ENCODE measurements at places on chromosomes 6 and 20.

DNA sequence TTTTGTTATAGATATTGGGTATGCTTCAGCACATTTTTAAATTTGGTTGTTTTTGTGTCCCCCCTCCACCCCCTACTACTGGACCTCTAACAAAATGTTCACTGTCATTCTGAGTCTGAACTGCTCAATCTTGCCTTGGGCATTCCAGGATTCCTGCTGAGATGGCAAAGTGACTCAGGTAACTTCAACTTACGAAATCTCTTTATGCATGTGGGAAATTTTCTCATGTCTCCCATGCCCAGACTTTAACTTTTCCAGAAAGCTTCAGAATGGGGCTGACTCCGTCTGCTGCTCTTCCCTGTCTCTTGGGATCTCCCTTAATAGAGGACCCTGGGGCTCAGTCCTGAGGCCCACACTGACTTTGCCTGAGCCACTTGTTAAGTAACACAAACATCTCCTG is 14.0 kb downstream of the CYP39A1 start:
- DNase-seq: no peak

GRCh38 chr20:53331151-53331973 is 262.3 kb downstream of the ZNF217 start:
- DNase-seq: no peak

- no peak for DNase-seq
Observed at GRCh38 chr20:9185511-9185910, 116.6 kb downstream of the PLCB4 start.

- DNase-seq: peak; percentile 41
Observed at GRCh38 chr6:39980839-39981580, 46.7 kb upstream of the MOCS1 start.

DNA sequence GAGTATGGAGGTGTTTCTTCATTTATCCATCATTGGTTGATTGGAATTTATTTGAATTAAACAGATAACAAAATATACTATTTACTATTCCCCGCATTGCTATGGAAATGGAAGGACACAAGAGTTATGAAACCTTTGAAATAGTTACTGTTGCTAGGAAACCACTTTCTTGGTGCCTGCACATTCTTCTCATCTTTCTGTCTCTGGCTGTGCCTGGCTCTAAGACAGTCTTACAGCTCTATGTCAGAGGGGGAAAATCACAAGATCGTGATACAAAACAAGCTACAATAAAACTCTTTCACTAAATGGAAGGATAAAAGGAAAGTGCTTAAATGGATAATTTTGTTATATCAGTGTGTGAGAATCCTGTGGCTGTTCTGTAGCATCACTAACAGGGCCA is 453.0 kb downstream of the LMBRD1 start:
- DNase-seq: no peak

- DNase-seq: no peak
Observed at GRCh38 chr20:17533396-17533795, 2.2 kb upstream of the BFSP1 start.

DNA sequence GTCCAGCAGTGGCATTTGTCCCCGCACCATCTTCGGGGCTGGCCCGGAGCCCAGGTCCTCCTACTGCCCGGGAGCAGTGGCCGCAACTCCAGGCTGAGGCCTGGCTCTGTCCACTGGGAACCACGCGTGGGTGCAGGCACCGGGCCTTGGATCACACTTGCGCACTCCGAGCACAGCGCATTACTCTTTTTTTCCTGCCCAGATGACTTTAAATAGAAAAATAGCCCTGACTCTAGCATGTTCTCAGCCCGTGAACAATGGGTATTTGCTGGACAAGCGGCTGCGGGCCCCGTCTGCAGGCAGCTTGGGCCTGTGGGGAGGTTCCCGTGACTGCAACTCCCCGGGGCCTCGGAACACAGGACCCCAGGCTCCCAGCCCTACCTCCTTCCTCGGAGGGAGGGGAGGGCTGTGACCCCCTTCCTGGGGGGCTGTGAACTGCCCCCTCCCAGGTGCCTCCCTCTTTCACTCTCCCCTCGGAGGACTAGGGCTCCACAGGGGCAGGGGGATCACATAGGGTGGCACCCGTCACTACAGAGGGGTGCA is 162.2 kb downstream of the TBXT start:
- no peak for DNase-seq

DNA sequence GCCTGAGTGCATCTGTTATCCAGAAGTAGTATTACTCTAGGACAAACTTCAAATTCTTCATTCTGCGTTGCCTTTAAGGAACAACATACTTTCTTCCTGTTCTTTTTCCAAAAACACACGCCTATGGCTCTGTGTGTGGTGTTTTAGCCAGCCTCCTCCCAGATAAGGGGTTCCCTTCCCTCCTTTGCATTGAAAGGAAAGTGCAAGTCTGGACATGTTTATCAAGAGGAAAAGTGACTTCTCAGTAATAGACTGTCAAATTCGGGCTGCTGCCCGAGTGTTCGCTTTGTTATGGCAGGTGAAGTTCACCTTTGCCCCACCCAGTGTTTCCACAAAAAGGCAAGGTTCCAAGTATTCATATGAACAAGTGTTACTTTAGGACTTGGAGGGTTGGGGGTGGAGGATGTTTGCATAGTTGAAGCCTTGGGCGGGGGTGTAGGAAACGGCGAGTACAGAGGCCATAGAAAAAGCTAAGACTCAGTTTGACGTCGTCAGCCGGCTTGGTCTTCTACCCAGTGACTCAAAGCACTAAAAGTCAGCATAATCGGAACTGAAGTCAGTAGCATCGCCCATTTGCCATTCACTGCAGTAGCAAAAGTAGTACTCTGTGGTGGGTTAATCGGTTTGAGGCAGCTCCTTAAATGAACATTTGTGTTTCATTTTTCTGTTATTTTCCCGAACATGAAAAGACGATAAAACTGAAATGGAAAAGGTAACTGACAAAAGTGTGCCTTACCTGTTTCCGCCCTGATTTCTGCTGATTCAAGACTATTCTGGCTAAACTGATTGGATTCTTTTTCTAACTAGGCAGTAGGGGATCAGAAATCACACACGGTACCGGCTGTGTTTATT is 12.5 kb downstream of the PRDM1 start:
- no peak for DNase-seq

GRCh38 chr6:129110690-129111343 is 227.9 kb downstream of the LAMA2 start:
- DNase-seq: no peak
